ENCODE measurements at places on chromosomes 13 and 19.

DNA sequence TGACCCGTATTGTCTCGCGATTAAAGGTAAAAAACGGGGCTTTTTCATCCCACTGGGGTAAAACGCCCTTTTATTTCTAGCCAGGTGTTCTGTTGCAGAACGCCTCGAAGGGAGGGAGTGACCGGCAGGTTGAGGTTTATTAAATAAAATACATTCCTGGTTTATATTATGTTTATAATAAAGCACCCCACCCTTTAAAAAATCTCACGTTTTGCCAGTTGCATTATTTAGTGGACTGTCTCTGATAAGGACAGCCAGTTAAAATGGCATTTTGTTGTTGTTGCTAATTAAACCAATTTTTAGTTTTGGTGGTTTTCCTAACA lies 25.1 kb upstream of the ZNF850 start:
- no peak for DNase-seq

- DNase-seq = peak; percentile 64
Observed at GRCh38 chr13:101751488-101751887, 299.0 kb downstream of the ITGBL1 start.

DNA sequence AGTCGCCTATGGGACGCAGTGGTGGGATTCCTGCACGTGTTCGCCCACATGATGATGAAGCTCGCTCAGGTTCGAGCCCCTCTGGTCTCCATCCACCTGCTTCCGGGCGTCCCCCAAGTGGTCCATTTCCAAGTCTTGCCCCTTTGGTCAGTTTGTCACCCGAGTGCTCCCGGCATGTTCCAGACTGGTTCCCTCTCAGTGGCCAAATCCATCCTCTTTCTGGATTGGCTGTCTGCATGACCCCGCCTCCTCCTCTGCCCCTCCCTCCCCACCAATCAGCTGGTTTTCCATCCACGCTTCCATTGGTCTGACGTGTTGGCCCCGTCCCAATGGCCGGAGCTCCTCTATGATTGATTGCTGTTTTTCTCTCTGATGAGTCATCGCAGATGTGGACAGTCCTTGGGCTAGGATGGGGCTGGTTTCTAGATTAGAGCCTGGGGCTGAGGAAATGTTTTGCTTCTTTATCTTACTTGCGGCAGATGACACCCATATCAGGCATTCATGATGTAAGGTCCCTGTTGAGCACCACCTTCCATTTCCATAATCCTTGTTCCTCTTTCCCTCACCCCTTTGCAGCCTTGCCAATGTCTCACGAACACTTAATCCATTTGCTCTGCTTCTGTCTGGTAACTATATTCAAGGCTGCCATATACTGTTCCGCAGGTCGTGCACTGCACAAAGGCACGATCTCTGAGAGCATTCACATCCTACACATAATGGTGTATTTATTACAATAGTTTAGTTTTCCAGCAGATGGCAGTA lies 73.8 kb downstream of the MAP4K1 start:
- peak; percentile 55 for DNase-seq

DNA sequence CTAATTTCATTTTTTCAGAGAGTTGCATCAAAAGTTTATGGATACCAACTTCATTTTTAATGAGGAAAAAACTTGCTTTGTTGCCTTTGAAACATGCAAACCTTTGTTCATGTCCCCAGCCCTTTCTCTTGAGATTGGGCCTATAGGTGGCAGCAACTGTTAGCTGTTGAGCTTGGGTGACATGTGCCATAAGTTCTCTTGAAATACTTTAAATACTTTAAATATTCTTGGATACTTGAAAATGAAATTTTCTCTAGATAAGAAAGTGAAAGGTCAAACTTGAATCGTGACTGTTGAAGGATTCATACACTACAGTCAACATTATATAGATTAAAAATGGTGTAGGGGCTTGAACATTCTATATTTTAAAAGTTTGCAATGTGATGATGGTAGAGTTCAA lies 294.9 kb downstream of the NDFIP2 start:
- no peak for DNase-seq

GRCh38 chr13:77521194-77521593 lies 14.3 kb upstream of the SCEL start:
- no peak for DNase-seq

Measured in RPMI8226 (cell line).